ENCODE measurements at places on chromosomes 5 and 9.

DNA sequence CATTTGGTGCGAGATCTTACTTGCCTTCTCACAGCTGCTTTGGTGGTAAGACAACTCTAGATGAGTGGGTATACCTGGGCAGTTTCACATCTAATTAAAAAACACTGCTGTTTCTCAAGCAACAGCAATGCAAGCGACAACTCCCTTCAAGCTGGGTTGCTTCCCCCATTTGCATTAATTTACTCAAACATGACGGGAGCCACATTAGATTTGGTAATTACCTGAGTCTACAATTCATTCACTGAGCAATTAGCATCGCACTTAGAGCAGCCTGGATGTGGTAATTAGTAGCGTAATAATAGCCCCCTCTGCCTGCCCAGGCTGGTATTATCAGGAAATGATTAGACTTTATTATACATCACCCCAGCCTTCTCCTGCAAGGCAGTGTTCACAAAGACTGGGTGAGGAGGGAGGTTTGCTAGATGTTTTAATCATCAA lies 73.4 kb downstream of the FBXO38 start:
- no peak for DNase-seq

DNA sequence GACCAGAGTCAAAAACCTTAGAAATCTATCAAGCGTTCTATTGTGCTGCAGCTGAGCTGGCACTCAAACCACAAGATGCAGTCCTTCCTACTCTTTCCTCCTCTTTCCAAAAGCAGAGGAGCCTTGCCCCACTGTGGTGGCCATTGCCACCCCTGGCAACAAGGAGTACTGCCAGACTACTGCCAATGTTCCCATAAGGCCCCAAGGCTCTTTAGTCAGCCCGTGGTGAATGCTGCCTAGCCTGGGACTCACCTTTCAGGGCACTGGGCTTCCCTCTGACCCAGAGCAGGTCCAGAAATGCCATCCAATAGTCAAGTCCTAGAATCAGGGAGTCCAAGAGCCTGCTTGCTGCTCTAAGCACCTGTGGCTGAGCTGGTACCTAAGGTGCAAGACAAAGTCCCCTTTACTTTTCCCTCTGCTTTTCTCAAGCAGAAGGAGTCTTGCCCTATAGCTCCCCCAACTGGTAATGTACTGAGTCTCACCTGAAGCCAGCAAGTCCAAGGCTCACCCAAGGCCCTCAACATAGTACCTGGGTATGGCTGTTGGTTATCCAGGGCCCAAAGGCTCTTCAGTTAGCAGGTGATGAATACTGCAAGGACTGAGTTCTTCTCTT lies 219.4 kb downstream of the ATPSCKMT start:
- DNase-seq = peak; percentile 78

DNA sequence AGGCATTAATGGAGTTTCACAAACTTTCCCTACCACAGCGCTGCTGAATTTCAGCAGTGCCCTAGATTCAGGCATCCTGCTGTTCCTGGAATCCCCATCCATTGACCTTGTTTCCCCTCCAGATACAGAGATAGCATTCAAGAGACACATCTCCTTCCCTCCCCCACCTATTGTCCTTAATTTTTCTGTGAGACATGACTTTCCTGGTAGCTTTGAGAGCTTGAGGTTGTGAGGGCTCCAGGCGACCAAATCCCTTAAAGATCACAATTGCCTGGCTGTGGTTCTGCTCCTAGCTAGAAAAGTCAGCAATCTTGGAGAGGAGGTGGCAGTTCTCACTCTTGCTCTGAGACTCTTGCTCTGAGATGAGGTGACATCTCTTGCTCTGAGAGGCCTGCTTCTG lies 48.0 kb downstream of the PRR16 start:
- no peak for DNase-seq

- no peak for DNase-seq
Measured at GRCh38 chr9:80305136-80305535, 733.4 kb downstream of the TLE4 start.

DNA sequence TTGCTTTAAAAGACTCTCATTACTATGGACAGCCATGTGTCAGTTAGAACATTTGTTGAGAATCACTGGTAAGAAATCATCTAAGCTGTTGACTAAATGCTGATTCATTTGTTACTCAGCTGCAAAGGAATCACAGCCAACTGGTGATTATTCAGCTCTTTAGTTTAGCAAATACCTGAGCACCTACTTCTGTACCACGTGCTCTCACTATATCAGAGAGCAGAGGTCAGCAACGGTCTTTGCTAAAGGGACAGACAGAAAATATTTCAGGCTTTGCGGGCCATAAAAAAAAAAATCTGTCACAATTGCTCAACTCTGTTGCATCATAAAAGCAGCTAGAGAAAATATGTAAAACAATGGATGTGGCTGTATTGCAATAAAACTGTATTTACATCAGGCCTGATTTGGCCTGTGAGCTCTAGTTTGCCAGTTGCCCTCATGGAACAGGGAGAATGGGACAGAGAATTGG lies 377.6 kb downstream of the DNAH5 start:
- peak; percentile 9 for DNase-seq

GRCh38 chr5:109907189-109907588 lies 217.5 kb downstream of the MAN2A1 start:
- peak; percentile 18 for DNase-seq

DNA sequence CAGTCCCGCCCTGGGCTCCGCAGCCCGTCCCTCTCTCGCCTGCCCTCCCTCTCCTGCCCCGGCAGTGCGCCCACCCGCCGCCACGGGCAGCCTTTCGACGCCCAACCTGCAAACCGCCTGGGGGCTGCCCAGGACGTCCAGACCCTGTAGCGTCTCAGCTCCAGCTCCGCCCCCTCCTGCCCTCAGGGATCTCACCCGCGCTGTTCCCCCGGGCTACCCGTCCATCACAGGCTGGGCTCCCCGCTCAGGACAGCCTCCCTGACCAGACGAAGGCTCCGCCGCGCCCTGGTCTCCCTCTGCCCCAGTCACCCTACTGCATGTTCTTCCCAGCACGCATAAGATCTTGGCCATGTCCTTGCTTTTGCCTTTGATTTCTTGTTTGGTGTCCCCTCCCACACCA lies 1.4 kb downstream of the RASGEF1C start:
- DNase-seq = no peak

- DNase-seq = no peak
Measured at GRCh38 chr9:98335661-98336060, 80.2 kb upstream of the TBC1D2 start.

DNA sequence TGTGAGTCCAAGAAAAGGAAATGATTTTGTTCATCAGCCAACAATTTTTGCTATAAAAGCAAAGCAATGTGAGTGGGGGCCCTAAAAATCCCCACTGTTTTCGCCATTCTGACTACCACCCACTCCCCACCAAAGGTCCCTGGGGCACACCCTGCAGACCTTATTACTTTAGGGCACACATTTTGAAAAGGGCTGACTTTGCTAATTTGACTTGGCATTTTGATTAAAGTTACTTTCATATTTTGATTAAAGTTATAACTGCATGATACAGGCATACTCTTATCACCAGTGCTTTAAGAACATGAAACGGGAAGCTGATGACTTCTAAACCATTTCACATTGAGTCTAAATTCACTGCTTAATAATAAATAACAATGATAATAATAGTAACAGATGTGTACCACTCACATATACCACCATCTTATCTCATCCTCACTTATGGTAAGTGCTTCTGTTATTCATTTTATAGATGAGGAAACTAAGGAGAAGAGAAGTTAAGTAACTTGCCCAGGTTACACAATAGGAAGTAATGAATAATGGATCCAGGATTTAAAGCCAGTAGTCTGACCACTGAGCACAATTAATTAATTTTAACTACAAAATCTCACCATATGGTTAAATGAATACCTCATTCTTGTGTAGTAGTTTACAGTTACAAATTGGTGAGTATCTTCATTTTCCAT lies 25.4 kb upstream of the NR3C1 start:
- DNase-seq = peak; percentile 33

- no peak for DNase-seq
Measured at GRCh38 chr9:126701813-126702140, 88.0 kb downstream of the LMX1B start.

DNA sequence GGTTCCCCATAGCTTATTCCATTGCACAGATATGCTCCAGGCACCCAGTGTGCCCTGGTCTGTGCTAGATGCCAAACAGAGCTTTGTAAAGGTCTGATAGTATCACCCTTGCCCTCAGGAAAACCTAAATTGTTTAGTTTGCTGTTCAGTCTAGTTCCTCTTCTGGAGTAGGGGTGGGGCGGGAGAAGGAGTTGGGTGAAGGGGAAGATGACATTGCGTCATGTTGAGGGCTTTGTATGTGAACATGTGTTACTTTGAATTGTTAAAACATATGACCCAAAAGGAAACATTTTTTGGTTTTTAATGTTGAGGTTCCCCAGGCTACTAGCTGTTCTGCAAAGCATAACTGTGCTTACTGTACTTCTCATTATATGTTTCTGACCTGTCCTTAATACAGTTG lies 40.6 kb downstream of the HACD4 start:
- no peak for DNase-seq

- no peak for DNase-seq
Measured at GRCh38 chr5:12208366-12209100, 304.3 kb upstream of the CTNND2 start.

DNA sequence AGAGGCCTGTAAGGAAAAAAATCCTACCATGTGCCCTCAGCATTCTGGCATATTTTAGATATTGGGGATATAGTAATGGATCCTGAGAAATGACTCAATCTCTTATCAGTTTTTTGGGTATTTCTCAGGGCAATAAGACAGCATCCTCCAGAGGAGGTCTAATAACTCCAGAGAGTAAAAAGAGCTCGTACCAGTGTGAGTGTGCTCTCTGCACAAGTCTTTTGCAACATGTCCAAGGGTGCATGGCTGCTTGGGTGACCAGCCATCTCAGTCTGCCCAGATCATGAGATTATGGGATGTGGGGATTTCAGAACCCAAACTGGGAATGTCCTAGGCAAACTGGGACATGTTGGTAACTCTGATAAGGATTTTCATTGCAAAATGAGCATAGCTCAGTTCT lies 15.3 kb downstream of the ASPN start:
- no peak for DNase-seq

- DNase-seq = no peak
Measured at GRCh38 chr9:120480707-120481106, 99.3 kb downstream of the CDK5RAP2 start.

DNA sequence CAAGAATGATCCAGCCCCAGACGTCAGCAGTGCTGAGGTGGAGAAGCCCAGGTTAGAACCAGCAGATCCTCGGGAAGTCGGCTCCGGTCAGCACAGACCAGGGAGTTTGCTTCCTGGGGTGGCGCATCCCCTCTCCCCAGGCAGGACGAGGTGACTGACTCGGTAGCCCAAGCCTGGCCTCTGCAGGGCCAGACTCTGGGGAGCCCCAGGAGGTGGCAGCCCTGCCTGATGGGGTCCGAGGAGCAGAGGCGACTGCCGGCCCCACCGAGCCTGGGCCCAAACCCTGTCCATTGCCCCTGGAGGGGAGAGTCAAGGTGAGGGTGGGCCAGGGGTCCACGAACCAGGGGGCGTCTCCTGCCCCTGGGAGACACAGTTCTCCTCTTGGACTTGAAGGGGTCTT lies 52.9 kb upstream of the SARDH start:
- no peak for DNase-seq

DNA sequence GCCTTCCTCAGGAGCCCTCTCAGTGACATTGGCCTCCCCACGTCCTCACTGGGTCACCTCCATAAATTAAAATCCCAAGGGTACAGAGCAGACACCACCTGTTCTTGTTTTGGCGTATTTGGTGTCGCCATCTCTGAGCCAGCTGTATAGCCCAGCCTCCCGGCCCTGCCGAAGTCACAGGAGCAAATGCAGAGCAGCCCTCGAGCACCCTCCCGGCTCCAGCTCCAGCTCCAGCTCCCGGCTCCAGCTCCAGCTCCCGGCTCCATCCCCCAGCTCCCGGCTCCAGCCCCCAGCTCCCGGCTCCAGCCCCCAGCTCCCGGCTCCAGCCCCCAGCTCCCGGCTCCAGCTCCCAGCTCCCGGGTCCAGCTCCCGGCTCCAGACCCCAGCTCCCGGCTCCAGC lies 74.3 kb downstream of the ZNF354C start:
- no peak for DNase-seq

GRCh38 chr5:127844581-127845021 lies 141.4 kb downstream of the CCDC192 start:
- no peak for DNase-seq

DNA sequence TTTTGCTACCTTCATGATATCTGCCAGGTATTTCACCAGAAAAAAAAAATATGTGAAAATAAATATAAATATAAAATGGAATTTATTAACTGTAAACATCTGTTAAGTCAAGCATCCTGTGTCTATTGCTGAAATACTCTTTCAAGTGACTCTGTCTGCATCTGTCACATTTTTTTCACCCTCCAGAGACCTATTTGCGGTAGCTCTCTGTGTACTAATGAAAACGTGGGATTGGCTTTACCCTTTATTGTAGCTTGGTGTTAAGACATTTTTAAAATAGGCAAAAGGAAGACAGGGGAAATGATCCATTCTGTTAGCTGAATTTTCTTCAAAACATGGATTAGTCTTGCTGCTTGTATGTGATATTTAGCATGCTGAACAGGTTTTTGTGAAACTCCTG lies 536.0 kb upstream of the WWC1 start:
- no peak for DNase-seq

DNA sequence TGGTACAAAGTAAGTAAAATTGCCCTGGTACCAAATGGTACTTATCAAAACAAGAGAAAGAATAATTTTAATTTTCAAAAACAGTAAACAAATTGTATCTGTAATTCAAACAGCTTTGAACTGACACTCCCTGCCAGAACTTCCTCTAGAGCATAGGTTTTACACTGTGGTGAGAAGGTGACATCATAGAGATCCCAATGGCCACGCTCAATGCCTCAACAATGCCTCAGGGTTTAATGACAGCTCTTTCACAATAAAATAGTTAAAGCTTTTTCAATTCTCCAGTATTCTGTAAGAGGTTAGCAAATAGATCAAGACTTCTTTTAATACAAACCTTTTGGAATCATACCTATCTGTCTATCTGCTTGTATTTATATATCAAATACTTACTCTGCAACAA lies 437.1 kb downstream of the PRR16 start:
- no peak for DNase-seq

- no peak for DNase-seq
Measured at GRCh38 chr5:18740301-18740700, 1106.0 kb downstream of the TAF11L14 start.

GRCh38 chr5:181167814-181168488 lies 20.6 kb downstream of the OR2V2 start:
- DNase-seq = no peak

DNA sequence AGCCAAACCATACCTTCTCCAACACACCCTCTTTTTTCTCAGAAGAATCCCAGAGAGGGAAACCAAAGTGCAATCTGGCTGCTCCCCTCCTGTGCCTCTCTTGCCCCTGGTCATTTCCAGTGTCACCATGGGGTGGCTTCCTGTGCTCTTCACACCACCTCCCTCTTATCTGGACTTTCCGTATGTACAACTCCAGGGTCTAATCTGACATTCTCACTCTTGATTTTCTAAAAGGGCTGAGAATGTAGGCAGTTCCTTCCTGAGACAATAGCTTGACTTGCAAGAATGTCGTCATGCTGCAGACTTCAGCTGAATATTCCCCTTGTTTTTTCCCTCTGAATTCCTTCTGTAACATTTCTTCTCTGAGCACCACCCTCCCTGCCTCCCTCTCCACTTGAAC lies 110.2 kb downstream of the FBXL7 start:
- DNase-seq = peak; percentile 58

GRCh38 chr5:8289779-8290178 lies 420.8 kb downstream of the MTRR start:
- DNase-seq = no peak

All from fibroblast of pulmonary artery (primary cell).